ENCODE measurements at places on chromosomes 2 and 18.
A peak's percentile ranks its signal among the peaks of the same experiment; 100 is the strongest.

DNA sequence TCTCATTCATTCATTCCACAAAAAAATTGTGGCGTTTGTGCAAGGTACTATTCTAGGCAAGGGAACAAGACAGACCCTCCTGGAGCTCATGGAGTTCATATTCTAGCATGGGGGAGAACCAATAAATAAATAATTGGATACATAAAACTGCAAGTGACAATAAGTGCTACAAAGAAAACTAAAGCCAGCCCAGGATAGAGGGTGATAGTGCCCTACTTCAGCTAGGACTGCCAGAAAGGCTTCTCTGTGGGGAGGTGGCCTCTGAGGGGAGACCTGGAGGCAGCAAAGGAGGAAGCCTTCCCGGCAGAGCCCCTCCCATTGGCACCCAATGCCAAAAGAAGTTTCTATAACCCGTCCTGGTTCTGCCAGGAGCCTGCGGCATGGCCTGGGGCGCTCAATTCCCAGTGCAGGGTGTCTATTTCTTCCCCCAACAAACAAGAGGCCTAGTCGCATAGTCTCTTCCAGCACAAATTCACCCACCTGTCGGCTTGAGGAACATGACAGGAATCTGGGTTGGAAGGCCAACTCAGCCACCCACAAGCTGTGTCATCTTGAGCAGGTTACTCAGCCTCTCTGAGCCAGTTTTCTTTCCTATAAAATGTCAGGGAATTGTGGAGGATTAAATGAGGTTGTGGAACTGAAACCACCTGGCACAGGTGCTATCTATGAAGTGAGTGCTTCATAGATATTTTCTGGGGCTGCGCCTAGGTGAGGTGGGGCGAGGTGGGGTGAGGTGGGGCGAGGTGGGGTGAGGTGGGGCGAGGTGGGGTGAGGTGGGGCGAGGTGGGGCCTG is 94.3 kb downstream of the ZFP36L2 start:
- DNase-seq: no peak

DNA sequence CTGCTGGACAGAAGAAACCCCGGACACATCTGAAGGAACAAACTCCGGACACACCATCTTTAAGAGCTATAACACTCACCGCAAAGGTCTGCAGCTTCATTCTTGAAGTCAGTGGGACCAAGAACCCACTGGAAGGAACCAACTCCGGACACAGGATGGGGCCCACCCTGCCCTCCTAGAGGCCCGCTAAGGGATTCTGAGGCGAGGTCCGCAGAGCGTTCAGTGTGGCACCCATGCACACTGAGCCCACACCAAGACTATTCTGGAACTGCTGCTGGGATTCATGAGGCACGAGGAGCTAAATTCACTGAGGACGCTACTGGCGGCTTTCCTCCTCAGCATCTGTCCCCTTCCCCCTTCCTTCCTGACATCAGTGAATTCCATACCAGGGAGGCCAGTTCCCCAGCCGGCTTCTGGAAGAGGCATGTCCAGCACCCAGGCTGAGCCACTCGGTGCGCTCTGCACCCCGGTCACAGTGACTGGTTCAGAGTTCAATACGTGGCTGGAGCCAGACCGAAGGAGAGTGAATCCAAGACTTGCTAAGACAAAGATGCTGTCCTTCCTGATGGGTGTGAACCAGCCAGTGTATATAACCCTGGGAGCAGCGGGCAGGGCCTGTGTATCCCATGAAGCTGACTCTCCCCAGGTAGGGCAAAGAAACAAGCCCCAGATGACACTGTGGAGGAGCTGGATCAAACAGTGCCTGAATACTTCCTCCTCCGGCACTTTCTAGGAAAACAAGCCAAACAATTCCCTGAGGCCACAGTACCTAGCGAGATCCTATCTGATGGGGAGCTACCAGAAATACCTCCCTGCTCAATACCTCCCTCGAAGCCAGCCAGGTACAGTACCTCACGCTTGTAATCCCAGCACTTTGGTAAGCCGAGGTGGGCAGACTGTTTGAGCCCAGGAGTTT is 11.1 kb downstream of the HDAC4 start:
- DNase-seq: no peak

DNA sequence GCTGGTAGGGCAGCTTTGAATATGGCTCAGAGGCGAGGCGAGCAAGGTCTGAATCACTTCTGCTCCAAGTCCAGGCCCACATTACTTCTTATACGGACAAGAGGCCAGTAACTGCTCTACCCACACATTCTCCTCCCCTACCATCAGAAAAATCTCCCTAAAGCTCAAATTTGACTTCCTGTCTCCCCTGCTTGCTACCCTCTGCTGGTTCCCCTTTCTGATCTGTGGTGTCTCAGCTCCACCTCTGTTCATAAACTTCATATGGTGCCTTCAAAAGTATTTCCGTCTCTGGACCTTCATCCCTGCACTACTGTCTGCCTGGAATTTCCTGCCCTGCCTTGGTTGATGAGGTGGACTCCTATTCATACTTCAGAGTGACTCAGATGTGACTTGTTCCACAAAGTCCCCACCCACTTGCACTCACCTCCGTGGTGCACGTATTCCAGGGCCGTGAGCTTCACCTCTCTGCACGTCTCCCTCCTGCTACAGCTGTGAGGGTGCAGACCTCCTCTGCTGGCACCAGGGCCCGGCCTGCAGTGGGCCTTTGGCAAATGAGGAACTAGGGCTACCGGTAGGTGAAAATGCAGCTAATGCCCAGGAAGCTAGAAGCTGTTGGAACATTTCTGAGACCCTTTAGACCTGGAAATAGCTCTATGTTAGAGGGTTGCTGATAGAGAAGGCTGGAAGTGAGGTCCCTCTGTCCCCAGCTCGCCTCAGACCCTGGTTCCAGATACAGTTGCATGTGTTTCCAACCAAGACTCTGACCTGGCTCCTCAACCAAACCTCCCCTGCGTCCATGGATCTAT is 24.6 kb upstream of the KCMF1 start:
- DNase-seq: peak; percentile 80

- no peak for DNase-seq
Observed at GRCh38 chr2:48940606-48941005, 185.1 kb upstream of the LHCGR start.

GRCh38 chr2:62736899-62737559 is 31.5 kb downstream of the EHBP1 start:
- no peak for DNase-seq

DNA sequence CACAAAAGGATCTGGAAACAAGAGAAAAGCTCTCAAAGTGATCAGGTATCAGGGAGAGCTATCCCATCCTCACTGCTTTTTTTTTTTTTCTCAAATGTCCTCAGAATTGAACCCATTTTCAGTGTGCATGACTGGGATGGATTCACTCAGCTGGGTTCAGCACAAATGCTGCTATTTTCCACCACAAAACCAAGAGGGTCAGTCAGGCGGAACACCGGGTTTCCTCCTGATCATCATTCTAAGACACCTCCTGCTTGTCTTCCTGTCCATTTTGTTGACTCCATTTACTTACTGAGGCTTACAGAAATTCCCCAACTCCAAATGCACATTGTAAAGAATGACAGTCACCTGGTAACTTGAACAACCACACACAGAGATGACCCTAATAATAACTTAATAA is 39.9 kb downstream of the CYRIA start:
- no peak for DNase-seq

GRCh38 chr2:10661846-10662245 is 27.9 kb downstream of the NOL10 start:
- no peak for DNase-seq

All from foreskin fibroblast (primary cell).